GM12864 (cell line): ENCODE measurements at places on chromosomes 1 and 21.

DNA sequence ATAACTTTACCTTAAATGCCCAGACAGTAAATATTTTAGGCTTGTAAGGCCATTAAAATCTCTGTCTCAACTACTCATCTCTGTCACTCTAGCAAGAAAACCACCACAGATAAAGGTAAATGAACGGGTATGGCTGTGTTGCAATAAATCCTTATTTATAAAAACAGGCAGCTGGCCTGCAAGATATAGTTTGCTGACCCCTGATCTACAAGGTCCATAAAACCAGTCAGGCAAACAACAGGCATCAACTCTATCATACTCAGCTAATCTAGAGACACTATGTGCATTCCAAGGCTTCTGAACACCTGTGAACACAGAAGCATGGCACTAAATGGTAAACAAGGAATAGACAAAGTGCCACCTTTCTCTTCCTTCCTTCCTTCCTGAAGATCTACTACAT, 9.7 kb downstream of the FAF1 start:
- DNase-seq = no peak

- no peak for DNase-seq
These were observed 3.3 kb upstream of the NECTIN4 start for GRCh38 chr1:161092621-161093028.

GRCh38 chr1:185733818-185734735, at the start of gene HMCN1:
HMCN1 (plus strand) TSS chr1:185734391; CDS start chr1:185734780, 389 bp downstream.
- DNase-seq = no peak

- DNase-seq = no peak
These were observed 22.6 kb downstream of the CACNA1S start for GRCh38 chr1:201089596-201089995.

DNA sequence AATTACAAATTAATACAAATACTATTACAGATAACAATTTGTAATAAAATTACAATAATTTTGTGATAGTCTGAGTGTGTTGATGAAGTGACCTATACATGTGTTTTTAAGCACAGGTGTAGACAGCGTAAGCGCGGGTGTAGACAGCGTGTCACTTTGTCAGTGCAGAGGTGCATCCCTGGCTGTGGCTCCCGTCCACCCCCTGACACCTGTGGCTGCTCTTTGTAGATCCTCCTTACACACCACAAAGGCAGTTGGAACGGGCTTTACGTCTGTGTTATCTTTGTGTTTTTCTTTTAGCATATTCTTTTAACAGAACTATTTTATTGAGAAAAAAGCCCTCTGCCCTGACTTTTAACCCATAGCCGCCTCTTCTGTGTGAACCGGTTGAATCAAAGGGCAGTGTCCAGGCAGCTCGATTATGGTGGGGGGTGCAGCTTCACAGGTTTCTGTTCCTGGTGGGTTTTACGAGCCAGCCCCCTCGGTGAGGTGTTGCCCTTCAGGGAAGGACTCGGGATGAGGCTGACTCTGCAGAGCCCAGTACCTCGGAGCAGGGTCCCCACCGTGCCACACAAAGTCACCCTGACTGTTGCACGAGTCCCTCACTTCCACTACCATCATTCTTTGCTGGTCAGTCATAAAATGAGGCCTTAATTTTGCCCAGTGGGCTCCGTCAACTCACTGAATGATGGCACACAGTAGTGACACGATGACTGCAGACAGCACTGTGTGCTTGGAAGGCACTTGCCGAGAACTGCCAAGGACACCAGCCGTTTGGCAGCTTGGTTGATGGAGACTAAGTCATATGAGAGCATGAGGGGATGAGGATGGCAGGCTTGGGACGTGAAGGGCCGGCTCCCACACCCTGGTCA, 86.4 kb upstream of the COL6A1 start:
- DNase-seq = no peak

- no peak for DNase-seq
These were observed 2.7 kb upstream of the PDE9A start for GRCh38 chr21:42650441-42651421.

GRCh38 chr21:22544747-22545146, 1546.5 kb downstream of the NCAM2 start:
- DNase-seq = no peak

GRCh38 chr1:162832470-162832869, 28.5 kb downstream of the CCDC190 start:
- no peak for DNase-seq

- no peak for DNase-seq
These were observed 65.2 kb upstream of the TARBP1 start for GRCh38 chr1:234544087-234544579.
